ENCODE measurements at places on chromosomes 3 and 15. TPM values are rescaled to one million over a fixed set of nuclear protein-coding genes. Genes with fewer than 3 reads are reported as not detected.

C15orf39 gene
- 29.1 TPM for total RNA-seq

GOLGA8G gene
- not detected for total RNA-seq

NR1I2 gene
- not detected for total RNA-seq

MOBP gene
- 0.02 TPM for total RNA-seq

SH2D7 gene
- total RNA-seq = not detected

GDPGP1 gene
- 6.9 TPM for total RNA-seq

MORC1 gene
- not detected for total RNA-seq

CCDC33 gene
- 7.6 TPM for total RNA-seq

MUC20 gene
- total RNA-seq = 0.59 TPM

SLC22A14 gene
- total RNA-seq = not detected

TBL1XR1 gene
- 27.9 TPM for total RNA-seq

APH1B gene
- 23.2 TPM for total RNA-seq

ECE2 gene
- not detected for total RNA-seq

PPARG gene
- 40.6 TPM for total RNA-seq

RASL12 gene
- 0.19 TPM for total RNA-seq

STAG1 gene
- 11.9 TPM for total RNA-seq

TIPIN gene
- total RNA-seq = 27.6 TPM

TMEM212 gene
- not detected for total RNA-seq

CCDC80 gene
- total RNA-seq = 50.9 TPM

PRSS50 gene
- not detected for total RNA-seq
